Islet precursor cell (in vitro differentiated cells): ENCODE measurements at places on chromosomes 5 and 9.

GRCh38 chr5:91211997-91212713 lies 171.0 kb downstream of the ARRDC3 start:
- DNase-seq: no peak

GRCh38 chr5:141623186-141623585 lies 4.4 kb upstream of the DIAPH1 start:
- no peak for DNase-seq

DNA sequence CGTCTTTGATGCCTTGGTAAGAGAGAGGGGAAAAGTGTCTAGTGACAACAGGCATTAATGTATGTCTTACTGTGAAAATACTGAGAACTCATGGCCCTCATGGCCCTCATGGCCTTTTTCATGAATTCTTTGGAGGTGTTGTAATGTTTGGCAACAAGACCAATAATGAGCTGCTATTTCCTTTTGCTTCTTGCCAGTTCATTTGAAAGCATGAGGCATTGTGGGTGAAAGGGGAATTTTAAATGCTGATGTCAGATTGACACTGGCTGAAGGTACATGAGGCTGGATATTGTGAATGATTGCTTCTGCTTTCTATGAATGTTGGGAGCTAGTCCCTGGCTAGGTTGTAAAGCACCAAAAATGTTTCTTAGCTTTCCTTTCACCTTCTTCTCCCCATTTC lies 79.2 kb downstream of the DOCK2 start:
- DNase-seq: no peak

GRCh38 chr5:95760273-95761191 lies 29.4 kb downstream of the RHOBTB3 start:
- DNase-seq: no peak
